ENCODE measurements at places on chromosomes 3 and 15.

- DNase-seq: no peak
Measured at GRCh38 chr3:134235577-134236076, 15.0 kb downstream of the RYK start.

- no peak for DNase-seq
Measured at GRCh38 chr3:40068636-40069035, 240.9 kb upstream of the EIF1B start.

DNA sequence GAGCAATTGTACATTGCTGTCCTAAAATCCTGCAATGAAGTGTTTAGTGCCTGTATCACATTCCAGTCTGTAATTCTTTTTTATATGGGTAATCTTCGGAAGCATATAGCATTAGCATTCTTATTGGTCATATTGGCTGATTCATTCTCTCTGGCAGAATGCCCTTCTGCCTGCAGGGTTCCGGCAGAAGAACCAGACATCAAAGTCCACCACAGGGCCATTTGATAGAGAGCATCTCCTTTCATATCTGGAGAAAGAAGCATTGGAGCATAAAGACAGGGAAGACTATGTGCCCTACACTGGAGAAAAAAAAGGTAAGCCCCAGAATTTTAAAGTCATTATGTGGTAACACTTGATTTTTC lies 39.6 kb downstream of the TMOD3 start:
- DNase-seq: no peak

- DNase-seq: no peak
Measured at GRCh38 chr3:126392246-126392645, 2.5 kb upstream of the CFAP100 start.

DNA sequence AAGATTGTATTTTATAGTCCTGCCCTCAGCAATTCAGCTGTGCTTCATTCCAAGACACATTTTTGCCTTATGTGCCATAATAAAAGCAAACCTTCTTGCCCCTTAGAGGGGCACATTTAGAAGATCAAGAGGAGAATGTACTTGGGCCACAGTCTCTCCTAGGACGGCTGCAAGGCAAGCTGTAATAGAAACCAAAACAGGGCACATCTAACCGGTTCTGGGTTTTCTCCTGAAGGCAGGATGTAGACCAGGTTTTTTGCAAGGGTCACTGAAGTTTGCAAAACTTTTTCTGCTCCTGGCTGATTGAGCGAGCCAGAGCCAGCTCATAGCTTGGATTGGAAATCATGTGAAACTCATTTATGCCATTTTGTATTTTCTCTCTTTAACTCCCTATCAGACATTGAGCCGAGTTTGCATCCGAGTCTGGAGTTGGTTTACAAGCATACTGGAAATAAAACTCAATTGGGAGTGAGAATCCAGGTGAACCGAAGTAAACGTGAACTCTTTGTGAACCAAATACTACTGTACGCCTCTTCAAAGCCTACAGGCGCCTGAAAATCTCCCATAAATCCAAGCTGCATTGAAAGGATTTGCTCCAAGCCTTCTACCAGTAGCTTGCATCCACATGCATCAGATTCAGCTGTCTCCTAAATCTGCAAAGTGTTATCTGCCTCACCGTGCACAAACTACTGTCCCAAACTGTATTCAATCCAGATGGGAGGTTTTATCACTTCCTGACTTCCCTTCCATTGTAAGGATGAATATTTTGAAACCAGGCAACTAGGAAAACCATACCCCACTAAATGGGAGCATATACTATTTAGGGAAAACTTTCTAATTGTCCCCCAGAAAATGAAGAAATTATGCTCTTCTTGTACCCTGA lies 60.9 kb upstream of the TSC22D2 start:
- no peak for DNase-seq

DNA sequence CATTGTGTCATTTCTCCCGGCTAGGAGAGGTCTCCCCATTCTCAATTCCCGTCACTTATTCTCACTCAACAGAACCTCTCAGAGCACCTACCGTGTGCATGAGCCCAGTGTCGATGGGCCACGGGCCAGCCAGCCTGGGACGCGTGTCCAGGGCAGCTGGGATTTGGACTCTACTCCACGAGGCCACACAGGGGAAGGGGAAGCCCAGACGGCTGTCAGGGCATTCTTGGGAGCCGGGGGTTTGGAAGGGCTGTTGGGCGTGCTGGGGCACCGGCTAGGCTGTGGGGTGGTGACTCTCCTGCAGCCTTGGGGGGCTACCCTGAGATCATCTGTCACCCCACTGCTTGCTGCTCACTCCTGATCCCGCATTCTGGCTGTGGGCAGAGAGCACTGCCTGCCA lies 41.7 kb upstream of the PCSK6 start:
- DNase-seq: no peak

DNA sequence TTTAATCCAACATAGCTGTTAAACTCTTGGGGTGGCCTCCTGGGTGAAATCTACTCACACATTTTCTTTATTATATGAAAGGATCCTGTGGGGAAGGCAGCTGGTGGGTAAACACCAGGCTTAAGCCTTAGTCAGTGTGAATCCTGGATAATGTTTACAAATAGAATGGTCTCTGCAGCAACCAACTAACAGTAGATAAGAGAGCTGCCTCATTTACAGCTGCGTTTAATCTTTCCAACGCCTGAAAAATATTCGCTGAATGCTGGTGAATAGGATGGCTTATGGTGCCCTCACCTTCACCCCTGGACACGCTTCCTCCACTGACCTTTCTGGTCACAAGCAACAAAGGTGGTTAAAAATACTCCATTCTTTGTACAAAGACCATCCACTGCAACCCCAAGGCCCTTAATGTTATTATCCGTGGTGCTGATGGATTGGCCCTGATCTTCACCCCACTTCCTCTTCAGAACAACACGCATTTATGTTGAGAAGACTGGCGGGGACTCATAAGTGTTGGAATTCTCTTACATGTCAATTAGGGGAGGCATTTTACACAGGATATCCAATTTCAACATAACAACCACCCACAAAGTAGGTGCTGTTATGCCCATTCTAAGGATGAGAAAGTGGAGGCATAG lies 120.0 kb upstream of the FRMD4B start:
- DNase-seq: no peak

DNA sequence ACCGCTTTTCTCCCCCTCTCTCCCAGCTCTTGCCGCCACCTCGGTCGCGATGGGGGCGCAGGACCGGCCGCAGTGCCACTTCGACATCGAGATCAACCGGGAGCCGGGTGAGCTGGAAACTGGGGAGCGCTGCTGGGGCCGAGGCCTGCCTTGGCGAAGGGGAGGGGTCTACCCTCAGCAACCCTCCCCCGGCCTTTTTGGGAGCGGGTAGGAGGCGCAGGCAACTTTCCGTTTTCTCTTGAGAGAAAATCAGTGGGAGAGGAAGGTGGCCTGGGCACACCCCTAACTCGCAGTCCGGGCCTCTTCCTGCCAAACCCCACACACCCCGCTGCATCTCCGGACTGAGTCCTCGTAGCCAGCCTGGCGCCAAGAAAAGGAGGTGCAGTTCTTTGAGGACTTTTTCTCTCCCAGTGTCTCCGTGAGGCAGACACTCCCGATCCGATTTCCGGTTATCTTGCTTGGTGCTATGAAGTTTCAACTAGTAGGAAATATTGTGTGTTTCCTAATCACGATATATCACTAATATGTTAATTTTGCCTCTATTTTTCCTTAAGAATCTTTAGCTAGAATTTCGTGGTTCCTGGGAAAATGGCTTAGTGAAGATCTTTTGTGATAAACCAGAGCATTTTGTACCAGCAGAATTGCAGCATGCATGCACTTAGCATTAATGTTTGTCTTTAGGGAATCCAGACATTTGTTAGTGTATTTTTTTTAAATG lies 631 bp downstream of the NKTR start:
- DNase-seq: peak; percentile 25

DNA sequence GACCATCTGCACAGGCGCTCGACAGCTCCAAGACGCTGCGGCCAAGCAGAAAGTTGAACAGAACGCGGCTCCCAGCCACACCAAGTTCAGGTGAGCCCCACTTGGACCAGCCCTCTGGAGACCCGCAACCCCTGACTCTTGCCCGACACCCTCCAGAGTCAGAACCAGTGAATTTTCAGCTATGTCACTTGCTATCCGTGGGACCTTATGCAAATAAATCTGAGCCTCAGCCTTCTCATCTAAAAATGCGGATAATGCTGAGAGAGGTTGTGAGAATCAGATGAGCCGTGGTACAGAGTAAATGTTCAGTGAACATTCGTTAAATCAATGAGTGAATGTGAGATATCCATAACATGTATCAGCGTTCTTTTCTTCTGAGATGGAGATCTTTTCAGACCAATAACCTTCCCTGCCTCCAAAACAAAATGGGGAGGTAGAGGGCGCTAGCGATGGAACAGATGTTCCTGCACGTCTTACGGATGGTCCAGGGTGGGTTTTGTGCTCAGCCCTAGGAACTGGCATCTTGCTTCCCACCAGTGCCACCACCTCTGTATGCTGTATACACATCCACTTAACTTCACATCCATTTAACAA lies 524 bp downstream of the MRPS11 start:
- no peak for DNase-seq

DNA sequence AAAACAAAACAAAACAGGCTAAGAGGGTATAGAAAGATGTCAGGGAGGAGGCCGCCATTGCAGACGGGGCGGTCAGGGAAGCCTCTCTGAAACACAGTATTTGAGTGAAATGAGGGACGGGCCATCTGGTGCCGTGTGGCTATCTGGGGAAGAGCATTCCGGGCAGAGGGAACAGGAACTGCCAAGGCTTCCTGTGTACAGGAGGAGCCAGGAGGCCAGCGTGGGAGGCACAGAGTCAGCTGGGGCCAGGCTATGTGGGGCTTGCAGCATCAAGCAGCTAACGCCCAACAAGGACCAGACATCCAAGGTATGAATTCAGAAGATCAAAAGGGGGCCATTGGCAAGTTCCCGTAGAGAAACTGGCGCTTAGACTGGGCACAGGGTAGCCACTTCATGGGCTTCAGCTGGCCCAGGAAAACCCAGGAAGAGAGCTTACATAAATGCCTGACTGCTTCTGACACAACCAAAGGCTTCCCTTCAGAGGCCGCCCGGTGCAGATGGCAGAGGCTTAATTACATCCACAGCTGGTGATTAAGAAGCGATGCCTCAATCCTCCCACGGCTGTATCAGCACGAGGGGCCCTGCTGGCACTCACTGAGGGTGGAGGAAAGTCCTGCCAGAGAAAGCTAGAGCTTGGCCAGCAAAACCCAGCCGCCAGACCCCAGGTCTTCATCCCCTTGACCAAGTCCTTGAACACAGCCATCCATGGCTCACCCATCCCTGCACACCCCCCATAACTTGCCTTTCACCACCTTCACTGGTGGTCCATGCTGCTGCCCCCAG lies 144.9 kb downstream of the MEGF11 start:
- no peak for DNase-seq

GRCh38 chr3:31456373-31456772 lies 76.4 kb upstream of the STT3B start:
- DNase-seq: no peak

GRCh38 chr15:29942548-29942947 lies 120.3 kb upstream of the TJP1 start:
- DNase-seq: no peak

GRCh38 chr3:171727288-171727687 lies 83.0 kb downstream of the PLD1 start:
- DNase-seq: no peak

GRCh38 chr3:194306771-194307640 lies 44.1 kb downstream of the CPN2 start:
- DNase-seq: no peak

DNA sequence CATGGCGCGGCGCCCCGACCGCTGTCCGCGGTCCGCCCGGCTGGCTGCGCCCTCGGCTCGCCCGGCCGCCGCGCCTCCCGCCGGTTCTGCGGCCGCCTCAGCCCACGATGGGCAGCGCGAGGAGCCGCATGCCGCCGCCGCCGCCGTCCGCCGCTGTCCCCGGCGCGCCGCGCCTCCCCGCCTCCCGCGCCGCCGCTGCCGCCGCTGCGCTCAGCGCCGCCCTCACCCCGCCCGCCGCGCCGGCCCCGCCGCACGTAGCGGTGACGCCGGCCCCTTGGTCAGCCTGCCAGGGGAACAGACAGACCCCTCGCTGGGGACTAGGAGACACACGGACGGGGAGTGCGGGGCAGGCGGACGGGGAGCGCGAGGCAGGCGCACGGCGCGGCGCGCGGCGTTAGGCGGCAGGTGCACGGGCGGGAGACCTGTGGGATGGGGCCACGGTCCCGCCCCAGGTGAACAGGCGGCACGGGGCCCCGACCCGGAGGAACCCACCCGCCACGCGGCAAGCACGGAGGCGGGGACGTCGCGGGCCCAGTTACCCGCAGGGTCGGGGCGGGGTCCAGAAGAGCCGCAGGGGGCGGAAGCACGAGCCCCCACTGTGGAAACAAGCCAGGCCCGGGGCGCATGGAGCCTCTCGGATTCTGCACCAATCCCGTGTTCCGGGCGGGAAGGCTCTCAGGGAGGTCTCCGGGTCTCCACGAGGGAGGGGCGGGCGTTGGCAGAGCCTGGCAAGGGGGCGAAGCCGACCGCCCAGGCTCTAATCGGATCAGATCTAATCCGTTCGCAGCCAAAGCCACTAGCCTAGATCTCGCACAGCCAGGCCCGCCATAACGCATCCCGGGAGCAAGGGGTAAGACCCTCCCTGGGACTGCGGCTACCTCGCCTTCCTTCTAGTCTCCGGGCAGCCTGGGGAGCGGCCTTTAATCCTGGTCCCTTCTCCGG lies at the start of gene CSPG5:
CSPG5 (minus strand) TSS at position 175 of the 942 bp plus-strand sequence; CDS start at position 3, 172 bp downstream.
- no peak for DNase-seq

DNA sequence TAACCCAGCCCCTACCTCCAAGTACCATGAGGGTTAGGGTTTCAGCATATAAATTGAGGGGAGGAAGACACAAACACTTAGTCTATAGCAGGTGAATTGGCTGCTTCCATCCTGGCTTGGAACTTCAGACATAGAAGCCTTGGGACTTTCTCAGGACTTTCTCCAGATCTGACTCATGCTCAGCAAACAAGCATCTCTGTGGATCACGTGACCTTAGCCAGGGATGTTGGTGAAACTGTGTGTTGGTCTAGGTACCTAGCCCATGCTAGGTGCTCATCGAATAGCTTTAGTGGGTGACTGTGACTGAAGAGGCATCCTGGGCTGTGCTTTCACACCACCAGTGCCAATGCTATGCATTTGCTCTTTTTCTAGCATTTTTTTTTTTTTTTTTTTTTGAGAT lies 58.9 kb downstream of the CD47 start:
- no peak for DNase-seq

DNA sequence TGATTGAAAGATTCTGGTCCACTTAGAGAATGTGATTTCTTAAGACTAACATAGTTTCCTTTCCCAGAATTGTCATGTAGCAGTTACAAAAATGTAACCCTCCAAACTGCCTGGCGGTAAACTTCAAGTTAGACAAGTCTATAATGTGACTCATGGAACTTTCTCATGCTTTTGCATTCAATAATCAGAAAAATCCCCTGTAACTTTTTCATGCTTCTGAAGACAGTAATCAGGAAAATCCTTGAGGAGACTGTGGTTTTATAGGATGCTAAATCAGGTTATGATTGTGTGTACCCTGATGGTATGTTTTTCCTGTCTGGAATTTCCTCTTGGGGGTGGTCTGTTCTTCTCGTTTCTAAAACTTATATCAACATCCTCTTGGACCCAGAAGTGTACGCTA lies 74.0 kb upstream of the RARB start:
- DNase-seq: no peak

GRCh38 chr3:193080821-193081365 lies 160.1 kb upstream of the PLAAT1 start:
- DNase-seq: no peak
